Thyroid gland (tissue), 4 donors: ENCODE measurements at places on chromosomes 12 and 14. TPM values are rescaled to one million over a fixed set of nuclear protein-coding genes. Genes with fewer than 3 reads are reported as not detected.

GRCh38 chr12:45425426-45425825, 209.5 kb downstream of the ANO6 start:
- DNase-seq, result no peak

- no peak for DNase-seq
Measured at GRCh38 chr12:100234591-100235304, 32.1 kb downstream of the DEPDC4 start.

GRCh38 chr12:95259368-95259767, 41.8 kb downstream of the VEZT start:
- no peak for DNase-seq

DNA sequence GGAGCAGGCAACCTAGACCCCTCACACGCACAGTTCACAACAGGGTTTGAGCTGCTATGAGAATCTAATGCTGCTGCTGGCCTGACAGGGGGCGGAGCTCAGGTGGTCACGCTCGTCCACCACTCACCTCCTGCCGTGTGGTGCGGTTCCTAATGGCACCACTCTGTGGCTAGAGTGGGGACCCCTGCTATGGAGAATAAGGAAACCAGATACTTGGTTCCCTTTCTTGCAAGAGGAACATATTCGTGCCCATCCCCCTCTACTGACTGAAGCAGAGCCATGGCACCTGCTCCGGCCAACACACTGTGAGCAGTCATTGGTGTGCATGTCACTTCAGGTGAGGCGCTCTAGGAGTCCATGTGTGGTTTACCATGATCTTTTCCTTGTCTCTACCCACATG, 30.4 kb upstream of the RIMBP2 start:
- no peak for DNase-seq

DNA sequence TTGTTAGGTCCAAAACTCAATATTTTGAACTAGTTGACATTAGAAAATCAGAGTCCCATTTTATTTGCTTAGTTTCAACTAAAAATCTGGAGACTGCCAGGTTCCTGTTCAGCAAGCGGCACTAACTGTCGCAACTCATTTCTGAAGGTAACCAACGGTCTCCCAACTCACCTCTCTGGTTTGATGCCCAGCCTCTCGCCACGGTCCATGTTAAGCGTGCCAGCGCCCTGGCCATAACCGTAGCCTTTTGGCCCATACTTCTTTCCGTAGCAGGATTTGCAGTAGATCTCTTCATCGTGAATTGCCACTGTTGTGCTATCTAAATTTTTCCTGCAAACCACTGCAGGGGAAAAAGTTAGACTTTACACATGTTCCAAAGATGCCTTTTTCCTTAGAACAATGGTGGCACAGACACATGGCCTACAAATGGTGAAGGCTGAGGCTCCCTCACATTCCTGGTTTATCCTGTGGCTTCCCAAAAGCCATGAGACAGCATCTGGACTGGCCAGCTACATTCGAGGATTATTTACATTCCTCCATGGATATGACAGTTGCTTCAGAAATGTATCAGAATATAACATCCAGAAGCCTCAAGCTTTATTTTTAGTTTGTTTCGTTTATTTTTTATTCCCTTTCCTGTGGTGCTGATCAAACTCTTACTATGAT, 15.7 kb downstream of the CSRP2 start:
- DNase-seq, result no peak

DNA sequence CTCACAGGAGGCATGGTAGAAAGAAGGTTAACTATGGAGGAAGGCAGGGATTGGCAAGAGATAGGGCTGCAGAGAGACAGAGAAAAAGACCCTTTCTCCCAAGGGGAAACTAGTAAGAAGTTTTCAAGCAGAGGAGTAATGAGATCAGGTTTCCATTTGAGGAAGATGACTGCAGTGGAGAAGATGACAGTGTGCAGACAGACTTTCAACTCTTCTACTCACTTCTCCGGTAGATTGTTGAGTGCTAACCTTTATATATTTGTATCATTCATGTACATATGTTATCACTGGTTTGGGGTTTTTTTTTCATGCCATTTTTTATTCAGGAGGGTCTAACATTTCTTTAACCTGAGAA, 5.9 kb upstream of the B3GNT4 start:
- no peak for DNase-seq

DNA sequence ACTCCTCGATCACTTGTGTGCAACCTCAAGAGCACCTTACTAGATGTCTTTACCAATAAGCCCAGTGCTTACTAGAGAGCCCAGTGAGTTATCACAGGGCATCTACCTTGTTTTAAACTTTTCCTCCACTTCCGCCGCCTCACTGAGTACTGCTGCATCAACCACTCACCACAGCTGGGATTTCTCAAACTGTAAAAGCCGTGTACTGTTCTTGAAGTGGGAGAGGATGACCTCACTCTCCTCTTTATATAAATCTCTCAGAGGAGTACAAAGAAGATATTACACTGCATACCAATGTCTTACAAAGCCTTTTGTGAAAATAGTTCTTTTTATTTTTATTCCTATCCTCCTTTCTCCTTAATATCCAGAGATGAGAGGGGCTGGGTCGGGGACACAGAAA, 94.1 kb downstream of the PLCZ1 start:
- no peak for DNase-seq

Gene NYNRIN
- 19.9 TPM for total RNA-seq
